ENCODE measurements at places on chromosomes 7 and 10. TPM values are rescaled to one million over a fixed set of nuclear protein-coding genes. Genes with fewer than 3 reads are reported as not detected.
A peak's percentile ranks its signal among the peaks of the same experiment; 100 is the strongest.

GRCh38 chr7:40483630-40484029 lies 348.8 kb downstream of the SUGCT start:
- no peak for DNase-seq

Gene MYL10
- not detected for total RNA-seq

GRCh38 chr7:150842018-150842417 lies 10.3 kb upstream of the AOC1 start:
- no peak for DNase-seq

- peak; percentile 71 for DNase-seq
These were observed 42.5 kb downstream of the FOXK1 start for GRCh38 chr7:4724648-4725013.

DNA sequence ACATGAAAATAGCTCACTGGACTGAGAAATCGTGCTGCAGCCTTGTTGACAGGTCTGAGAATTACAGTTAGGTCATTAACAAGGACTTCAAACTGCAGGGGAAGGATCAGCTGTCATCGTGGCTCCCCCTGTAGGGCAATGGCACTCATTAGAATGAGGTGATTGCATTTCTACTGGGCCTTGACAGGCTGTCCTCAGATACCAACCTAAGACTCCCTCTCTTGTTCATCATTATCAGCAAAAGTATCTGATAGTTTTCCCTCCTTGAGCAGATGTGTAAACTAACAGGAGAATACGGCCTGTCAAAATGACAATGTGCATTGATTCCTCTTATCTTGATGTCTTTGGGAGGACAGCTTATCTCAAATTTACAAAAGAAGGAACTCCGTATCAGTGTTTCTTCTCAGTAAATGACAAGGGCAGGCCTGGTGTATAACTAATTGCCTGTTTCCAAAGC lies 648.5 kb upstream of the LRRN3 start:
- peak; percentile 64 for DNase-seq

DNA sequence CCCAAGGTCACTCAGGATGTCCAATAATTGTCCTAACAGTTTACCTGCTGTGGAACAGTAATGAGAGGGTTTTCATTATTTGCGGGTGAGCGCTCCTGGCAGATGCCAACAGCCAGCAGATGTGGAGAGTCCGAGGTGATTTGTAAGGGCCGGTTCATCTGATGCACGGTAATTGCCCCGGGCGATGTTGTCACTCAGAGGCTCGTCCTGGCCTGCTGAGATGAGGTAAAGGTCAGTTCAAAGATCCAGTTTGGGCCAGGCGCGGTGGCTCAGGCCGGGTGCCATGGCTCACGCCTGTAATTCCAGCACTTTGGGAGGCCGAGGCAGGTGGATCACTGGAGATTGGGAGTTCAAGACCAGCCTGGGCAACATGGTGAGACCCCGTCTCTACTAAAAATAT lies 16.9 kb downstream of the LHPP start:
- DNase-seq: no peak

- DNase-seq: no peak
These were observed 251.3 kb upstream of the CHRM2 start for GRCh38 chr7:136617176-136617575.

GRCh38 chr7:40329601-40330153 lies 194.9 kb downstream of the SUGCT start:
- peak; percentile 42 for DNase-seq

DNA sequence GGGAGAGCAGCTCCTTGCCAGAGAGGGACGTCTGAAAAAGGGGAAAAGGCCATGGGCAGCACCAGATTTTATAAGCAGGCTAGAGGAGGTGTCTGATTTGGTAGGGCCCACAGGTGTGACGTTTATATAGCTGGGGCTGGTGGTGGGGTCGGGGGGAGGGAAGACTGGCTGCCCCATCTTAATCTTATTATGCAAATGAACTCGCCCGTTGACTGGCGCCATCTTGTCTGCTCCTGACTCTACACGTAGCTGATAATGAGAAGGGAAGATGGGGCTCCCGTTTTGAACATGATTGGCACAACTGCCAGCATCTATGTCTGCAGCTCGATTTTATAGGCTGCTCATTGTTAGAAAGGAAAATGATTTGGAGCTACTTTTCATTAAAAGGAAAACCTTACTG lies 28.6 kb upstream of the CADPS2 start:
- no peak for DNase-seq

DNA sequence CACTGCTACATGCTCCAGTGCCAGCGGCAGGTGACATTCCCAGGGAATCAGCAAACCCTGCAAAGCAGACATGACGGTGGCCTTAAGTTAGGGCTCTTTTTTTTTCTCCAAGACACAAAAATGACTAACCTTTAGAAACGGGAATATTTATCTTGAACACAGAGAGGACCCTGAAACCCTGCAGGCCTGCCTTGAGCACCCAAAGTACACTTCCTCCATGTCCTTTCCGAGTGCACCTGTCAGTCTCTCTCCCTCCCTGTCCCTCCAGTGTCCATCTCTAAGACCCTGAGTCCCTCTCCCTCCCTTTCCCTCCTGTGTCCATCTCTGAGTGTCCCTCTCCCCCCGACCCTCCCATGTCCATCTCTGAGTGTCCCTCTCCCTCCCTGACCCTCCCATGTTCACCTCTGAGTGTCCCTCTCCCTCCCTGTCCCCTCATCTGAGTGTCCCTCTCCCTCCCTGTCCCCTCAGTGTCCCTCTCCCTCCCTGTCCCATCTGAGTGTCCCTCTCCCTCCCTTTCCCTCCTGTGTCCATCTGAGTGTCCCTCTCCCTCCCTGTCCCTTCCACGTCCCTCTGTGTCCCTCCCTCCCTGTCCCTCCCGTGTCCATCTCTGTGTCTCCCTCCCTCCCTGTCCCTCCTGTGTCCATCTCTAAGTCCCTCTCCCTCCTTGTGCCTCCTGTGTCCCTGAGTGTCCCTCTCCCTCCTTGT lies 51.2 kb upstream of the CAMK2B start:
- DNase-seq: no peak

DNA sequence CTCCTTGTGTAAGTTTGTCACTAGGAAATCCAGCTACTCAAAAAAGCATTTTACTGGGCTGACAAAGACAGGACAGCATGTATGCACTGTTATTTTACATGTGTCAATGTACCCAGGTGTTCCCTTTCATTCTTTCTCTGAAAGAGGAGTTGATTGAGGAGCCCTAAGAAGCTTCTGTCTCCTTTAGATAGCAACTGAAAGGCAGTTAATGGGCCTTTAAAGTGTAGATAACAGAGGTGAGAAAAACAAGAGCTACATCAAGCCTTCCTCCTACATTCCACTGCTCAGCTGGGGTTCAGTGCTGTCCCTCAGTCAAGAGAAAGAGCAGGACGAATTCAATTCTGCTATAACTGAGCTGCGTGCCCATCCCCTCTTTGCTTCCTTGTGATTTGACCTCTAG lies 12.8 kb upstream of the WIPF3 start:
- no peak for DNase-seq

DNA sequence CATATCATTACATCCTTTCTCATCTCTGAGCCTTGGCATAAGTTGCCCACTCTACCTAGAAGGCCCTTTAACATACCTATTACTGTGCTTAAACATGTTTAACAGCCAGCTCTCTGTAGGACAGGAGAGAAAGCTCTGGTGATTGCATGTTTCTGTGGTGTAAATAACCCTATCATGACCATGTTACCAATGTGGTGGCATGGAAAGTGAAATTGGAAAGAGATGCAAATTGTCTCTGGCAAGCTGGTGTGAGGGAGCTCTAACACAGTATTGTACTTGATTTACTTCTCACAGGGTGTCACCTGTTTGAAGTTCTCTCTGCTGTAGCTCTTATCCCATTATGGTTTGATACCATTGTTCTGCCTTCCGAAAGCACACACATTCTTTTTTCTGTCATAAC lies 231.8 kb upstream of the DKK1 start:
- no peak for DNase-seq

Gene GIMAP6
- total RNA-seq: 1.6 TPM

- peak; percentile 91 for DNase-seq
These were observed 13.2 kb downstream of the AKR1B15 start for GRCh38 chr7:134562136-134562535.

- no peak for DNase-seq
These were observed 30.1 kb downstream of the SMNDC1 start for GRCh38 chr10:110274647-110275046.
